NCI-H1930 (cell line): ENCODE measurements at places on chromosomes 3 and 15.
A peak's percentile ranks its signal among the peaks of the same experiment; 100 is the strongest.

- DNase-seq: no peak
Observed at GRCh38 chr3:107662124-107662507, 139.4 kb downstream of the BBX start.

DNA sequence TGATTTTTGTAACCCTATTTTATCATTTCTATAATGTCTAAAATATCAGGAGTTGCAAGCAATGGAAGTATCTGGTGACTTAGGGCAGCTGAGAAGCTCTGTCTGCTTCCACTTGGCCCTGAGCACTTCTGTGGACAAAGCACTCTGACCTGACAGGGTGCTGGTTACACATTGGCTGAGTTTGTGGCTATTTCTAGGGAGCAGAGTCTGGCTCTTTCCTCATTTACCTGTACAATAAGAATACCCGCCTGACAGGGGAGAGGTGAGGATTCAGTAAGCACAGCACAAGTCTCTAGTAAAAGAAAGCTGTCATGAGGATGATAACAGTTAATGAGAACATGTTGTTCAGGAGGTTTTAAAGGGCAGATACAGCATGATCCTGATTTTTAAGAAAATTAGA is 33.3 kb upstream of the SPESP1 start:
- DNase-seq: no peak

DNA sequence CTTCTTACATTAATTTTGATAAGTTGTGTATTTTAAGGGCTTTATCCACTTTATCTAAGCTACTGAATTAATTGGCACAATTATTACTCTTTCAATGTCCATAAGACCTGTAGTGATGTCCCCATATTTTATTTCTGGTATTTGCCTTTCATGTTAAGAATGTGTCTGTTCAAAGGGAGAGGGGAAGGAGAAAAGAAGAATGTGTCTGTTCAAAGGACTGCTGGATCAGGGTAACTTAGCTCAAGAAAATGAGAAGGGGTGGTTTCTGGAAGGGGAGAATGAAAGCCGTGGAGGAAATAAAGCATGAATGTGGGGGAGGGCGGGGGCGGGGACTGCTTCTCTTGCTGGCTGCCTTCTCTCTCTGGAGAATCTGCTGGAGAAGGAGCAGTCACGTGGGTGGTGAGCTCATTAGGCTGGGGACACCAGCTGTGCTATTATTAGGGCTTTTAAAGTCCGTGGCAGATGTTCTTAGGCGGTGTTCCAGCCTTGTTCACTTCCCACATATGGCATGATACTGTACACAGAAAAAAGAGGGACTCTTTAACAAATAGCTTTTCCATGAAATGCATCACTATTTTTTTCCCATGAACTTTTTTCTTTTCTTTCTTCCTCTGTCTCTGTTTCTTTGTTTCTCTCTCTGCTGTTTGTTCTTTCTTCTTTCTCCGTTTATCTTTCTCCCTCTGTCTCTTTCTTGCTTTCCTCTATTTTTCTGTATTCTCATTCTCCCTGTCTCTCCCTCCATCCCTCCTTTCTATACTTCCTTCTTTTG is 63.7 kb upstream of the ULK4 start:
- DNase-seq: peak; percentile 40

DNA sequence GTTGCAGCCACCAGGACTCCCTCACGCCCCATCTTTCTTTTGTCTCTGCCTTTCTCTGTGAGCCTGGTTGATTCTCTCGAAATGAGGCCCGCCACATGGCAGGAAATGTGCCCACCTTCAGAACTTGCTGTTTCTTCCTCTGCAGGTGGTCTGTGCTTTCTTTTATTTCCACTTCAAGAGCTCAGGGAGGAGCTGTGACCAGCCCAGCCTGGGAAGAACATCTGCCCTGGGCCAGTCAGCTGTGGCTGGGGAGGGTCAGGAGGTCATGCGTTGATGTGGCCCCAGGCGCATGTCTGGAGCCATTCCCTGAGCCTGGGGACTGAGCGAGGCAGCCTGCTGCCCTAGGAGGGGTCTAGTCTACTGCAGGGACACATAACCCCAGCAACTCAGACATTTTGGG is 8.0 kb downstream of the FBLN2 start:
- DNase-seq: no peak

DNA sequence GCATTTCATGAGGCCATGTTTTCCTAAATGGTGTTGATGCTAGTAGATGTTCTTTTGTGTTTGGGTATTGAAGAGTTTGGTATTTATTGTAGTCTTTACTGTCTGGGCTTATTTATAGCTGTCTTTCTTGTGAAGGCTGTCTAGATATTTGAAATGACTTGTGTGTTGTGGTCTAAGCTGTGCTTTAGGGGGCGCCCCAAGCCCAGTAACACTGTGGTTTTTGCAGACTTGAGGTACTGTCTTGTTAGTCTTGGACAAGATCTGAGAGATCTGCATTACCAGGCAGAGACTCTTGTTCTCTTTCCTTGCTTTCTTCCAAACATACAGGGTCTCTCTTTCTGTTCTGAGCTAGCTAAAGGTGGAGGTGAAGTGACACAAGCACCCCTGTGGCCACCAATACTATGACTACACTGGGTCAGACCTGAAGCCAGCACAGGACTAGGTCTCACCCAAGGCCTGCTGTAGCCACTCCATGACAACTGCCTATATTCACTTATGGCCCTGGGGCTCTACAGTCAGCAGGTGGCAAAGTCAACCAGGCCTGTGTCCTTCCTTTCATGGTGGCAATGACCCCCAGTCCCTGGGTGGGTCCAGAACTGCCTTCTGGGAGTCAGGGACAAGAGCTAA is 152.1 kb upstream of the TBC1D5 start:
- no peak for DNase-seq

DNA sequence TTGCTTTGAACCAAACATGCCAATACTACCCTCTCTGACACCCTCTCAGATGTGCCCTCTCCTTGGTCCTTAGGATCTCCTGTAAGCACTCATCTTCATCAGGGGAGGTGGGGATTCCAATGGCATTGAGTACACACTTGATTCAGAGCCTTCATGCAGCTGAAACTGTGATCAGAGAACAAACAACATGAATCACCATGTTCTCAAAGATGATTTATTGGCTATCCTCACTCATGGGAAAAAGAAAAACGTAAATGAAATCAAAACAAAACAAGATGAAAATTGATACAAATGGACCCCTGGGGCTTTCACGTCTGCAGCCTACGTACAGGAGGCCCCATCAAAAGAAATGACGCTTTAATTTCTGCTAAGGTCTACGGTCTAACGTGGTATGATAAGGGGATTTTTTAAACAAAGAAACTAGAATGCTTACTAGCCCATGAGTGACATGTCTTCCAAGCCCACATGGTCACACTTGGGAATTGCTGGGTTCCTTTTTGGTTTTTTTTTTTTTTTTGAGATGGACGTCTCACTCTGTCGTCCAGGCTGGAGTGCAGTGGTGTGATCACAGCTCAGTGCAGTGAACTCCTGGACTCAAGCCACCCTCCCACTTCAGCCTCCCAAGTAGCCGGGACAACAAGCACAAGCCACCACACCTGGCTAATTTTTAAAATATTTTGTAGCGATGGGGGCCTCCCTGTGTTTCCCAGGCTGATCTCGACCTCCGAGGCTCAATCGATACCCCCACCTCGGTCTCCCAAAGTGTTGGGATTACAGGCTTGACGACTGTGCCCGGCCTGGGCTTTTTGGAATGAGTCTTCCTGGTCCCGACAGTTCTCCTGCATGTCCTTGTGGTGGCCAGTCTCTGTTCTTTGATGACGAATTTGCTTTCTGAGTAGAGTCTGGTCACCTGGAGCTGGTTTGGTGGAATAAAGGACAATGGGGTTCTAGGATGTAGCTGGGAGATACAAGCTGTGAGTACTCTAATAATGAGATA is 202.6 kb downstream of the XXYLT1 start:
- no peak for DNase-seq
